ENCODE measurements at places on chromosomes 12 and 14.

DNA sequence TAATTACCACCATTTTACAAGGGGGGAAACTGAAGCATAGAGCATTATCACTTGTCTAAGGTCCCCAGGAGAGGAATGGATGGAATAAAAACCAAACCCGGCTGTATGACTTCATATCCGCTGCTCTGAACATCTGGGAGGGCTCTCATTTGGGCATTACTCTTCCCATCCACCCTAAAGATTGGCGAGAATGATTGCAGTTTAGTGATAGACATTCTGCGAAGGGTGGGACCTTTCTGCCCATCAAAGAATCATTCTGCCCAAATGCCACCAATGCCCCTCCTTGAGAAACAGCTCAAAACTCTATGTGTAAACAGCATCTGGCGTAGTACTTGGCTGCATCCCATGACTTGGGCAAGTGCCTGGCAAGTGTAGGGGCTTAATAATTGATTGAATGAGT lies 11.6 kb downstream of the CHST11 start:
- DNase-seq = no peak

GRCh38 chr14:100306998-100307765 lies 938 bp upstream of the SLC25A29 start:
- peak; percentile 47 for DNase-seq

- no peak for DNase-seq
These were observed 31.9 kb downstream of the NOPCHAP1 start for GRCh38 chr12:105018012-105018411.

DNA sequence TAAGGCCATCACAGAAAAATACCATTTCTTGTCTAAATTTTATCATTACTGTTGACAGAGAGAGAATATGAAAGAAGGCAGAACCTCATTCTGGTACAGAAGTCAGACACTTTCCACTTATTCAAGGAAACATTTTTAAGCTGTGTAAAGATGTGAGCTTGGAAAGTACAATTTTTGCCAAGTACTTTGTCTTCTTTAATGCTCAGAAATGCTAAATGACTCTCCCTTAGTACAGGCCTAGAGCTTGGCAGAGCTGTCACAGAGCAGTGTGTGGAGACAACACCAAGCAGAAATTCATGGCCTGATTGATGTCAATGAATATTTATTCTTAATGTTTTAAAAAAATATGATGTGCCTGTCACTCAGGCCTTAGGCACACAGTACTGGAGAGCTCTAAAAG lies 20.7 kb downstream of the NT5DC3 start:
- no peak for DNase-seq

All from endothelial cell (in vitro differentiated cells).